ENCODE measurements at places on chromosomes 5 and 9.

GRCh38 chr5:132438917-132439316 lies 51.7 kb downstream of the IRF1 start:
- DNase-seq: no peak

DNA sequence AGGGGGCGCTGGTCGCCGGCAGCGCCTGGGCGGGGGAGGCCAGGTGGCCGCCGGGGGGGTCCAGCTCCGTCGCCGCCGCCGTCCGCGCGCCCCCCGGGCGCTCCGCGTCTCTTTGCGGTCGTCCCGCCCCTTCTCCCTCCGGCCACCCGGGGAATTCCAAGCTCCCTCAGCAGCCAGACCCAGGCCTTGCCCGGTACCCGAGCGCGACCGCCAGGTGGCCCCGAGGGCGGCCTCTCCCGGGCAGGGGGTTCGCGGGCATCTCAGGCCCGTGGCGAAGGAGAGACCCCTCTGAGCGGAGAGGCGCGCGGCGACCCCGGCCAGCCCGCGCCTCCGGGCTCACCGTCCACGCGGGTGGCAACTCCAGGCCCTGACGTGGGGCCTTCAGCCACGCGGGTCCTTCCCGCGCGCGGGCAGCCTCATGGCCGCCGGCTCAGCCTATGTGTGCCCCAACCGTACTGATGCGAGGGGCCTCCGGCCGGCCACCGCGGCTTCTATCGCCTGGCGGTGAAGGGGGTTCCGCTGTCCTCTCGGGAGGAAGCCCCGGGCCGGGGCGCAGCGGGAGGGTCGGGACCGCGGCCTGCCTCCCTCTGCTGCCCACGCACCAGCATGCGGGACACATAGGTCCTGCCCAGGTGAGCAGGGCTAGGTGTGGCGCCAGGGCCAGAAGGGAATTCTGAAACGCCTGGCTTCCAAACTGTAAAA lies 529 bp upstream of the NRARP start:
- DNase-seq: peak; percentile 73

DNA sequence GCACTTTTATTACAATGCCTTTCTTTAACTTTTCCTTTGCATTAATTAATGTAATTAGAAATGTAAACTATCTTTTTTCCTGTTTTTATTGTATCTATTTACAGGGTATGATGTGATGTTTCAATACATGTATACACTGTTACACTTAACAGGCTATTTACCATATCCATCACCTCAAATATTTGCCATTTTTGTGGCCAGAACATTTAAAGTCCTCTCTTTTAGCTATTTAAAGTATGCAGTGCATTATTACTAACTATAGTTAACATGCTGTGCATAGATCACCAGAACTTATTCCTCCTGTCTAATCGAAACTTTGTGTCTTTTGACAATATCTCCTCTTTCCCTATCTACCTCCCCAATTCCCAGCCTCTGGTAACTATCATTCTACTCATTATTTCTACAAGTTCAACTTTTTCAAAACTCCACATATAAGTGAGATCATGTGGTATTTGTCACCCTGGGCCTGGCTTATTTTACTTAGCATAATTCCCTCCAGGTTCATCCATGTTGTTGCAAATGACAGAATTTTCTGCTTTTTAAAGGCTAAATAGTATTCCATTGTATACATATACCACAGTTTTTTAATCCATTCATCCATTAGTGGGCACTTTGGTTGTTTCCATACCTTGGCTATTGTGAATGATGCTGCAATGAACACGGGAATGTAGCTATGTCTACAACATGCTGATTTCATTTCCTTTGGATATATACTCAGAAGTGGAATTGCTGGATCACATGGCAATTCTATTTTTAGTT lies 32.8 kb downstream of the OR2K2 start:
- DNase-seq: no peak

- no peak for DNase-seq
These were observed 168.8 kb upstream of the RAI14 start for GRCh38 chr5:34487159-34487879.

GRCh38 chr9:78967596-78968217 lies 604.1 kb upstream of the TLE4 start:
- no peak for DNase-seq

GRCh38 chr9:95752129-95752731 lies 123.3 kb upstream of the ERCC6L2 start:
- DNase-seq: no peak

GRCh38 chr5:176596689-176597416 lies 13.1 kb downstream of the GPRIN1 start:
- no peak for DNase-seq

DNA sequence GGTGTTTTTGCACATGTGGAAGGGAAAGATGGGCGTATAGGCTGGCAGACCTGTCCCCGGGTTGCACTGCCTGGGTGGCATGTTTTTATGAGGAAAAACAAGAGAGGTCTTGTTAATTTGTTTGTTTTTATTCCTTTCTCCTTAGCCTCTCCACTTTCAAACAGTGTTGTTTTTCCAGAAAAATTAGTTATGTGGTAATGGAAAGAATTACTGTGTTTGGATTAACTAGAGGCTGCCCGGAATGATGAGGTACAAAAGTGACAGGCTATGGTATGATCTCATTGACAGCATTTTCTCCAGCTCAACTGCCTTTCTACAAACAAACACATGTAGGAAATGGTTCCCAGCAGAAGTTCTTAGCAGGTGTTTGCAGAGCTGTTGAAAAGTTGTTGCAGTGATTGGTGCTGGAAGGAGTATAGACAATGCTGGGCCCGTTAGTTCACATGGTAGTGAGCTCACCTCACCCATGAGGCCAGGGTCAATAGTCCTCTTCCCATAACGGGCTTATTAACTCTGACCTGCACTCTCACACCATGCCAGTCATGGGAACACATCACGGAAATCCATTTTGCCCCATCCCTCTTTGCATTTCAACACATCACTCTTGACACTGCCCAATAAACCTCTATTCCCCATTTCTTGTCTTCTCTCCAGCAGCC lies 111.3 kb upstream of the SAP30L start:
- DNase-seq: no peak

DNA sequence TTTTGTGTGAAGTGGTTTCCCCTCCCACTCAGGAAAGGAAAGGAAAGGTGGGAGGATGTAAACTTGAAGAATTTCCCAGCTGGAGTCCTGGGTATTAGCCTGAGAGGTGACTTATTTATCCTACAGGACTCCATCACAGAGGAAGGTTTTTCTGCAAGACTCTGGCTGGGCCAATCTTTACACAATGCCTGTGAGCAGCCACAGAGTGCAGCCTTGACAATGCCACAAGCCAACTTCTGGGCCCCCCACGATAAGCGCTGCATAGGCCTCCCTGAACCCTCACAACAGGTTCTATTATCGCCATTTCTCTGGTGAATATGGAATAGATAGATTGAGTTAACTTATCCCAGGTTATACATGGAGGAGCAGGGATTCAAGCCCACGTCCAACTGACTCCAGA lies 12.4 kb downstream of the TTC39B start:
- DNase-seq: no peak

DNA sequence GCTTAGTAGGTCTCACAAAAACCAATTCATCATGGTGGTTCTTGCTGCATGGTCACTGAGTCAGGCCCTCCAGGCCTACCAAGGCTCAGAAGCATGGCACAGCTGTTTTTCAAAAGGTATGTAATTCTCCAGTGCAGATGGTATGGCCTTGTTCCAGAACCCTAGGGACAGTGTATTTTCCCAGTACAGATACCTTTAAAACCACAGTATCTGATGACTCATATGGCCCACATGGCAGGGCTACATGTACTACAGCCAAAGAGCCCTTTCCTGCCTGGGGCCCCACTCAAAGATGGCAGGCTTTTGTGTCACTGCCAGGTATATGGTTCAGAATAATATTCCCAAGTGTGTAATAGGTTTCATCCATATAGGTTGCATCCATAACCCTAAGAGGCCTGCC lies 16.5 kb downstream of the CSF2 start:
- DNase-seq: no peak

DNA sequence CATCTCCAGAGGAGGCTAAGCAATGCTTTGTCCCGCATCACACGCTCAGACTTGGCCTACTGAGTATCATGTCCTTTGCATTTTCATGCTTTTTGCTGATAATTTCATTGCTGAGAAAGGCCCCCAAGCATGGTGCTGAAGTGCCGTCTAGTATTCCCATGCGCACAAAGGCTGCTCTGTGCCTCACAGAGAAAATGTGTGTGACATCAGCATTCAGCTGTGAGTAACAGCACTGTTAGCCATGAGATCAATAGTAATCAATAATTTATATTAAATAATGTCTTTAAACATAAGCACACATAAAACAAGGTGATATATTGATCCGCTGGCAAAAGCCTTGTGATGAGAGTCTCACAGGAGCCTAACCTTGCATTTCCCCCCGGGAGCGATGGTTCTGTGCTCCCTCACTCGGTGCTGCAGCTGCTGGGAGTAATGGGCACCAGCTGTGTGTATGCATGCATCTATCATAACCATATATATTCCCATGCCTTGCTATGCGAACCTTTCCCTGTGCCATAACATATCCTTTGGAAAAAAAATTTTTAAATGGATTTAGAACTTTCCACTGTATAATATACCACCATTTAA lies 50.4 kb upstream of the RNF130 start:
- no peak for DNase-seq

DNA sequence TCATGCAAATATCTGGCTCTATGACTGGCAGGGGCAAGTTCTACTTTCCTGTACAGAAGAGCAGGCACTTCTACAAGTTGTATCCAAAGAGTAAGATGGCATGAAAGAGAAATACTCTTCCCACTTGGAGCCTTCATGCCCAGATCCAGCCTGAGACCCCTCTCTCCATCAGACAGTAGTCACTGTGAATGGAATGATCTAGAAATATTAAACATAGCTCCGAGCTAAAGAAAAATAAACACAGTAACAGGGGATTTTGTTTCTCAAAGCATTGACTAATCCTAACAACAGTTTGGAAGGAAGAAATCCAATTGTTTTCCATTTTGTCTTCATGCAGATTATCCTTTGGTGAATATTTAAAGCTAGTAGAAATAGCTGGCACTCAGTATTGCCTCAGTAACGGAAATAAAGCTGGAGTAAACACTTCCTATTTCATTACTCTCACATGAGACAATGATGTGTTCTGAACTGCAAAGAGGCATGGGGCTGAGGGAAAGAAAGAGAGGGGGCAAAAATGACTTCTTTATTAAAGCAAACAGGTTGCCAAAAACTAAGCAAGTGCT lies 100.0 kb downstream of the SEMA5A start:
- DNase-seq: no peak

- DNase-seq: no peak
These were observed 176.8 kb downstream of the MACROH2A1 start for GRCh38 chr5:135222171-135222681.

DNA sequence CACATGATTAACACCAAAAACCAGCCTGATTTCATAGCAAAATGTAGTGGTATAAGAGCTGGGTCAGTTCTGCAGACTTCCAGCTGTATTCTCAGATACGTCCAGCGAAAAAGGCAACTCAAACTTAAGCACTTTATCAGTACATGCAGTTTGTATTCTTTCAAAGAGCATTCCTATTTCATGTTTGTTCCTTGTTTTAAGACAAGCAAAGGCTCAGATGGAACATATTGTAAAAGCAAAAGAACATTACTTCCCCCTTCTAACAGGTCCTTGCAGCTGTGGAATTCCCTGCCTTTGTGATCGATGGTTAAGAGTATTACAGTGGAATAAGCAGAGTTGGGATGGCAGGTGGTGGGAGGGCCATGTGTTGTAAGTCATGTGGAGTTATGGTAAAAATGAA lies 86.3 kb upstream of the GRHPR start:
- DNase-seq: no peak

- peak; percentile 15 for DNase-seq
These were observed 78.3 kb downstream of the CEP120 start for GRCh38 chr5:123344816-123345426.

- DNase-seq: no peak
These were observed 74.7 kb downstream of the TEK start for GRCh38 chr9:27183701-27184100.

- no peak for DNase-seq
These were observed 38.4 kb upstream of the SUSD3 start for GRCh38 chr9:93020151-93020550.

DNA sequence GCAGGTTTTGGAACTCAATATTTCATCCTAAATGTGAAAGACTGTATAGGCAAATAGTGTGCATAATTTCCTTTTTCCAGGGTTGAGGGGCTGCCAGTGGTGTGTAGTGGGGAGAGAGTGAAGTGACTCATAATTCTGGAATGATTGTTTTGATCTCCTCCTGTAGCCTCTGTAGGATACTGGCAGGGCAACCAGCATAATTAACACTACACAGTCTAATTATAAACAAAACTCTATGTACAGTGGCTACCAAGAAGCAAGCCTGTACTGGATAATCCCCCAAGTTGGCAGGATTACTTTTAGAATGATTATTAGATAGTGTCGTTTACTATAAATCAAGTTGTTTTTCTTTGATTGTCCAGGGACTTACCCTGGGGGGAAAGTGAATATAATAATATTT lies 32.2 kb downstream of the LNPEP start:
- no peak for DNase-seq

GRCh38 chr5:81826128-81826527 lies 75.2 kb upstream of the SSBP2 start:
- DNase-seq: no peak

GRCh38 chr9:76459694-76460635 lies 983 bp downstream of the GCNT1 start:
- DNase-seq: peak; percentile 51

DNA sequence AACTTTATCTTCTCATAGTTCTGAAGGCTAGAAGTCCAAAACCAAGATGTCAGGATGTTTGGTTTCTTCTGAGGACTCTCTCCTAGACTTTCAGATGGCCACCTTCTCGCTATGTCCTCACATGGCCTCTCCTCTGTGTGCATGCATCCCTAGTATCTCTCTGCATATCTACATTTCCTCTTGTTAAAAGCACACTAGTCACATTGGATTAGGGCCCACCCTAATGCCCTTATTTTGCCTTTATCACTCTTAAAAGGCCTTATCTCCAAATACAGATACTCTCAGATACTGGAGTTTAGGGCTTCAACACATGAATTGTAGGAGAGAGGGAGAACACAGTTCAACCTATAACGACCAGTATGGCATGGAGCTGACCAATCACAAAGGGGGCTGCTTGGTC lies 151.7 kb downstream of the PRELID2 start:
- DNase-seq: peak; percentile 23

- DNase-seq: no peak
These were observed 16.6 kb downstream of the GGTA1 start for GRCh38 chr9:121483049-121483448.

GRCh38 chr5:134079748-134080581 lies 34.5 kb upstream of the TCF7 start:
- no peak for DNase-seq

DNA sequence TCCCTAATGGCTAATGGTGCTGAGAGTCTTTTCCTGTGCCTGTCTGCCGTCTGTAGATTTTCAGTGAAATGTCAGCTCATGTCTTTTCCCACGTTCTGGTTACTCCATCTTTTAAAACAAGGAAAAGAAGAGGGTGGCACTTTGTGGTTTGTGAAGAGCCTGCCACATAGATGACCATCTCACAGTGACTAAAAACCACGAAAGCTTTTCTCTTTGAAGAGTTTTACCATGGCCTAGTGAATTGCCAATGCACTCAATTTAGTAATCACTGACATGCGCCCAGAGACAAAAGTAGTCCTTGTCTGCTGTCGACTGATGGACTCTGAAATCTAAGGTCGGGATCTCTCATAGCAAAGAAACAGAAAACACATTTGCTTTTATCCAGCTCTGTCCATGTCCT lies 50.4 kb downstream of the SPATA31C2 start:
- no peak for DNase-seq

GRCh38 chr9:16271967-16272366 lies 598.5 kb downstream of the BNC2 start:
- no peak for DNase-seq

All from SK-N-DZ (cell line).